Activated CD8-positive, alpha-beta memory T cell treated with anti-CD3 and anti-CD28 coated beads, Interleukin-2, amount 10 ng/mL, durations not matched to agents 7 days and 5 days (primary cell): ENCODE measurements at places on chromosomes 6 and 20. TPM values are rescaled to one million over a fixed set of nuclear protein-coding genes. Genes with fewer than 3 reads are reported as not detected.

ANGPT4 gene
- not detected for total RNA-seq

DNA sequence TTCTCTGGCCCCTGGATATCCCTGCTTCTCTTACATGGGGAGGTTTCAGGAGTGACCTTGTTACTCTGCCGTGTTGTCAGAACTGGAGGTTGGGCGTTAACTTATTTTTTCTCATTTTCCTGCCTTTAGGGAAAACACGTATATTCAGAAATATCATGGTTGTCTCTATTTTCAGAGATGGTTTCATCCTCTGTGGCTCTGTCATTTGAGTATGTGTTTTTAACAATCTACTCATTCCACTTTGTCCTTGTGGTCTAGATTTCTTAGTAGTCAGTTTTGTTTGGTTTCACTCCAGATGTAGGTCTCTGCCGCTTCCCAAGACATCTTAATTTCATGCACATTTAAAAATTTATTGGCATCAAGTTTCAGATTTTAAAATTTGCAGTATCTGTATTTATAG, 45.9 kb downstream of the KCNS1 start:
- H3K4me1 ChIP-seq = peaks cover 75% of the 10 kb centered on the region
- no peak for DNase-seq
- peak overlapping the region; percentile 27 for H3K4me3 ChIP-seq
- H3K27ac ChIP-seq = peak overlapping the region; percentile 74

ZNF165 gene
- 0.61 TPM for total RNA-seq

NKX2-2 gene
- not detected for total RNA-seq

GRCh38 chr6:130720076-130720715, 107.0 kb upstream of the SMLR1 start:
- H3K4me3 ChIP-seq = no peak overlapping the region
- no peak overlapping the region for H3K27ac ChIP-seq
- peaks cover 27% of the 10 kb centered on the region for H3K36me3 ChIP-seq
- H3K27me3 ChIP-seq = no peaks in the 10 kb centered on the region
- peaks cover 54% of the 10 kb centered on the region for H3K4me1 ChIP-seq
- peak; percentile 61 for DNase-seq

GRCh38 chr20:31770243-31770642, 31.2 kb downstream of the TPX2 start:
- H3K36me3 ChIP-seq = peaks cover 65% of the 10 kb centered on the region
- H3K27me3 ChIP-seq = no peaks in the 10 kb centered on the region
- H3K27ac ChIP-seq = peak overlapping the region; percentile 49
- H3K4me1 ChIP-seq = peaks cover 16% of the 10 kb centered on the region

- no peak overlapping the region for H3K4me3 ChIP-seq
- H3K4me1 ChIP-seq = no peaks in the 10 kb centered on the region
- no peak overlapping the region for H3K27ac ChIP-seq
- H3K27me3 ChIP-seq = no peaks in the 10 kb centered on the region
These were observed 515.7 kb upstream of the FLRT3 start for GRCh38 chr20:14853079-14853478.

BTNL2 gene
- total RNA-seq = not detected

NTSR1 gene
- not detected for total RNA-seq

DNA sequence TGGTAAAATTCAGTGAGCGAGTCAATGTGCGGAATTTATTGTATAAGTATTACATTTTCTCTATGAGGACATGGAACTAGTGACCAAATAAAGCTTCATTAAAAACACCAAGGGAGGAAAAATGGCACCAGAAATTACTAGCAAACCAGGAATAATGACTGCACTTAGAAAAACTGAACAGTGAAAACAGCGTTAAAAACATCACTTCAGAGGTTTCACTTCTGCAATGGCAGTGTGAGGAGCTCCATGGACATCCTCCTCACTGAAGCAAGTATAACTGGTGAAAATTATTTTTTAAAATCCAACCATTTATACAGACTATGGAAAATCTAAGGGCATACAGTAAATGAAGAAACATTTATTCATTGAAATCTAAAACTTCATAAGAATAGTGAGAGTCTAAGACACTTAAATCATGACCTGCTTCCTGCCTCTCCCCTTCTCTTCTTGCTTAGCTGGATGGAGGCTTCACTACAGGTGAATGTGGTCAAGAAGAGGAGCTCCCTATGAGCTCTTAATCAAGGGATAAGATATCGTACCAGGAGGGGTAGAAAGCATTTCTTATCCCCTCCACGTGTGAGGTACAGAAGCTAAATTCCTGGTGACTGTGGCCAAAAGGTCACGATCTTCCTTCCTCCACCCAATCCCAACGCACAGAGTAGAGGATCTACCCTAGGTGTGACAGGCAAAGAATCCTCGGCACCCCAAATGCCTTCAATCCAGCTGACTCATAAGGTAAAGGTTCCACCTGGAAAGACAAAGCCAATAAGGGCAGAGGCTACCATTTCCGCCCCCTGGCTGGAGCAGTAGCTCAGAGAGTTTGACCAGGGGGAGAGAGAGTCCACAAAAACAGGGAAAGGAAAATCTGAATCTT, 12.3 kb upstream of the ASF1A start:
- peaks cover 34% of the 10 kb centered on the region for H3K36me3 ChIP-seq
- no peaks in the 10 kb centered on the region for H3K27me3 ChIP-seq
- peaks cover 63% of the 10 kb centered on the region for H3K4me1 ChIP-seq
- no peak for DNase-seq
- no peak overlapping the region for H3K27ac ChIP-seq
- no peak overlapping the region for H3K4me3 ChIP-seq

LHFPL5 gene
- not detected for total RNA-seq

GRCh38 chr6:16472349-16473069, 234.1 kb downstream of the GMPR start:
- peaks cover 85% of the 10 kb centered on the region for H3K4me1 ChIP-seq
- no peak for DNase-seq
- H3K27ac ChIP-seq = peak overlapping the region; percentile 95

CHRNA4 gene
- total RNA-seq = not detected

COL21A1 gene
- total RNA-seq = not detected
